NCI-H2171 treated with DMSO at 0.1 percent for 48 hours (cell line): ENCODE measurements at places on chromosomes 1 and 21.

GRCh38 chr1:53684741-53685140 lies 54.2 kb downstream of the GLIS1 start:
- DNase-seq = no peak

DNA sequence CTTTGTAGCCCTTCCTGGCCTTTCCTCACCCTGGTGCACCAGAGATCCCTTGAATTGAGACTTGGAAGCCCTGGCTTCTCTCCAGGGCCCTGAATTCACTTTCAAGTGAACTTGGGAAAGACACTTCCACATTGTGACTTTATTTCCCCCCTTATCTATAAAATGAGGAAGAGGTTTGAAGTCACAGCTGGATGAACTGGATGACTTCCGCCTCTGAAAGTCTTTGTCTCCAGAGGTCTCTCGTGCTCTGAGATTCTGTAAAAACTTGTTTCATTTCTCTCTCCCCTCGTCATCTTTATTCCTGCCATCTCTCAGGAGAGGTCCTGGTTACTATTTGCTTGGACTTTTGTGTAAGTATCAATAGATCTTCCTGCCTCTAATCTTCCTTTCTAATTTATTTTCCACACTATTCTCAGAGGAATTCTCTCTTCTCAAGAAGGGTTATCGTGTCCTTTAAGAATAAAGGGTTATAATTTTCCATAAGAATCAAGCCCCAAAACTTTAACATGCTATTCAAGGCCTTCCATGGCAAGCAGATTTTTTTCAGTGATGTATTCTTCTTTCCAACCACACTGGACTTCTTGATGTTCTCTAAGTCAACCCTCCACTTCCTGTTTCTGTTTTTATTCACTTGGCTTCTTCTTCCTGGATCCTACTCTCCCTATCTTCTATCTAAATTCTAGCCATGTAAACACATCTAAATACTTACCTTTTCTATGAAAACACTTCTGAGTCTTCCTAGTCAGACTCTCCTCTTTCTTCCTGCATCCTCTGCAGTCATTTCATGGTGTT lies 6.5 kb upstream of the RPTN start:
- DNase-seq = no peak

- no peak for DNase-seq
These were observed 44.8 kb downstream of the SRSF11 start for GRCh38 chr1:70265946-70266345.

DNA sequence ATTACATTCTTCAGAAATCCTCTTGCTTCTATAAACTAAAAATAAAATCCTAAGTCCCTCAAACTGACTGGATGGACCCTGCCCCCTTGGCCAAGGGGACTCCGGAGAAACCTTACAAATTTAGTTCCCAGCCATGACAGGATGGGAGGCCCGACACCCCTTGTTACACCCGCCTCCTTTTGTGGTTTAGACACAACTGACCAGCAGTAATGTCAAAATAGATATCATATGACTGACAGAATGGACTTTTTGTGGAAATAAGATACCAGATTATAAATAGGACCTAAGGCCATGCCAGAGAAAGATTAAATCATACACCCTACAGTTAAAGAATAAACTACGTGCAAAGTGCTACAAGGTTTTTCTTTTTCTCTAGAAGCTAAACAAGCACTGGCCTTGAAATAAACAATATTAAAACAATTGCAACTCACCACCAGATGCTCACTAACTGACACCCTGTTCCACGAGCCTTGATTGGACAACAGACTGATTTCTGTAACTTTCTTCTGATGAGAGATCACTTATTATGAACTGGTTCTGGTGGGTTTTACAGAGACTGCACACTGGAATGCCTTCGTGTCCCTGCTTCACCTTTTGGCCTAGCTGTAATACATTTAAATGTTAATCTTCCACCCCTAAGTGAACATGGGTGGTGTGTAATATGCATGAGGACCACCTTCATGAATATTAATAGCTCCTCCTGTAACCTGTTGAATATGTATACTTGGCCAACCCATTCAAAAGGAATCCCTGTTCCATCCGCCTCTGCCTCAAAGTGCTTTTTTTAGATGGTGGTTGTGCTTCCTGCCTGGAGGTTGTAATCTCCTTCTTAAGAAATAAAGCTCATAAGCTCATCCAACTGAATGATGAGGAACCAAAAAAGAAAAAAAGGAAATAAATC lies 99.6 kb downstream of the ODF2L start:
- DNase-seq = no peak
